ENCODE measurements at places on chromosomes 16 and 17.

- DNase-seq: no peak
Observed at GRCh38 chr17:58384897-58385296, 32.4 kb downstream of the RNF43 start.

DNA sequence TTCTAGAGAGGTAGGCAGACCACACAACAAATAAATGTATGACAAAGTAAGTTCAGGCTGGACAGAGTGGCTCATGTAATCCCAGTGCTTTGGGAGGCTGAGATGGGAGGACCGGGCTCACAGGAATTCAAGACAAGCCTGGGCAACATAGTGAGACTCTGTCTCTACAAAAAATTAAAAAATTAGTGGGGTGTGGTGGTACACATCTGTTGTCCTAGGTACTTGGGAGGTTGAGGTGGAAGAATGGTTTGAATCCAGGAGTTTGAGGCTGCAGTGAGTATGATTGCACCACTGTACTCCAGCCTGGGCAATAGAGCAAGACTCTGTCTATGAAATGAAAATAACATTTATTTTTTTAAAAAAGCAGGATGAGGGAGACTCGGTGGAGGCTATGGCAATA is 18.5 kb downstream of the CHP2 start:
- DNase-seq: no peak

DNA sequence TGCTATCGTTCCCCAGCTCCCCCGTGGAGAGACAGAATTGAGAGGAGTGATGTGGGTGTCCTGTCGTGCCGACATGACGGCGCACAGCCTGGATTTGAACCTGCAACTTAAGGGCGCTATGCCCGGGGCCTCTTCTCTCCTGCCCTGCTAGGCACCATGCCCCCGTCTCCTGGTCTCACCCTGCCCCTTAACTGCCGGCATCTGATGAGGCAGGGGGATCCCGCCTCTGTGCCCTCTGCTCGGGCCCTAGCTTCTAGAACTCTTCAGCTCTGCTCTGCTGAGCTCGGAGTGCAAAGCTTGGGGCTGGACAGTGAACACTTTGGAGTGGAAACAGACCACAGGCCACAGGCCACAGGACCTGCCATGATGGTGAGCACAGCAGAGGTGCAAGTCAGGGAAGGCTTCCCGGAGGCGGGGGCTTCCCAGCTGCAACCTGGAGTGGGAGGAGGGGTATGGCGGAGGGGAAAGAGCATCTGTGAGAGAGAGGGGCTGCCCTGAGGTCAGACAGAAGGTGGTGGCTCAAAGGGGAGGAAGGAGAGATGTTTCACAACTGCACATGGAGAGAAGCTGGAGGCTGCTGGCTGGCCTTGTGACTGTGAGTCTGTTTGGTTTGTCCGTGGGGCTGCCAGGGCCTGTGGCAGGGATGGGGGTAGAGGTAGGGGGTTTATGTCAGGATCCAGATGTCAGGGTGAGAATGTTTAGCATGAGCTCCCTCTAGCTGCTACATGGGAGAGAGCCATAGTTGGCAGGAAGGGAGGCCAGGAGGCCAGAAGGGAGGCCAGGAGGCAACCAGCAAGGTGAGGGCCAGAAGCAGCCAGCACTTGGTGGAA is 107.8 kb downstream of the CRLF3 start:
- DNase-seq: no peak

DNA sequence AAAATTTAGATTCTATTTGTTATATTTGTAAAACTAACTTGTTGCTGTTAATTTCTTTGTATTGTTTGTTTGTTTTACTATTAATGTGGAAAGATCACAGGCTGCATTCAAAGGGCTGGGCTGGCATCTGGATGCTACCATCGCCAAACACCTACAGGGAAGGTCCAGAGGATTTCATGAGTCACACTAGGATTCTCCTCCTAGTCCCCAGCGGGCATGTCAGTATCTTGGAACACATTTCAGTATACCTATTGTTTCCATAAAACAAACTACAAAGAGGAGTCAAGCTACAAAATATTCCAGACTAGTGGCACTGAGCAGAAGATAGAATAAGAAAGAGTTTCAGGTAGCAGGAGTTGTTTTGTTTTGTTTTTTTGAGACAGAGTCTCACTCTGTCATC is 55.3 kb downstream of the NOG start:
- DNase-seq: no peak

DNA sequence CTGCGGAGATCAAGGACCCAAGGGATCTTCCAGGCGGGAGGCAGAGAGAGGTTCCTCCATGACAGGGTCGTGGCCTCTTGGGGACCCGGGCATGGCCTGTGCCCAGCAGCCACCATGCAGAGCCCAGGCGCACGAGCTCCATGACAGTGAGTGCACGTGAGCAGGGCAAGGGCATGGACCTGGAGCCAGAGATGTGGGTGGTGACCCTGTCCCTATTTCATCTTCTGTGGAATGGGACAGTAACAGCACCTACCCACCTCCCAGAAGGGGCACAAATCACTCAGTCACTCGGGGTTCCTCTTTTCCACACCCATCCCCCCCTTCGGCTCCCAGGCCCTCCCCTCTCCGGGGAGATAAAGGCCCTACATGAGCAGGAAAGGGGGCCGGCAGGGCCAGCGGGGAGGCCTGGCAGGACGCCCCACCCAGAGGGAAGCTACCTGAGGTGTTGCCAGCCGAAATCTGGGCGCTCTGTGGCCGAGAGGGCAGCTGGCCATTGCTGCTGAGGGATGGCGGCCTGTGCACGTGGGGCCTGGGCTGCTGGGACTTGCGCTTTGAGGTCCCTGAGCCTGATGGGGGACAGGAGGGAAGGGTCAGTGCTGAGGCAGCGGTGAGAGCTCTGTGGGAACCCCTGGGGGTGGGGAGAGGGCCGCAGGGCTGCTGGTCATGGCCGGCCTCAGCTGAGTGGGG is 10.4 kb downstream of the UBALD2 start:
- no peak for DNase-seq

DNA sequence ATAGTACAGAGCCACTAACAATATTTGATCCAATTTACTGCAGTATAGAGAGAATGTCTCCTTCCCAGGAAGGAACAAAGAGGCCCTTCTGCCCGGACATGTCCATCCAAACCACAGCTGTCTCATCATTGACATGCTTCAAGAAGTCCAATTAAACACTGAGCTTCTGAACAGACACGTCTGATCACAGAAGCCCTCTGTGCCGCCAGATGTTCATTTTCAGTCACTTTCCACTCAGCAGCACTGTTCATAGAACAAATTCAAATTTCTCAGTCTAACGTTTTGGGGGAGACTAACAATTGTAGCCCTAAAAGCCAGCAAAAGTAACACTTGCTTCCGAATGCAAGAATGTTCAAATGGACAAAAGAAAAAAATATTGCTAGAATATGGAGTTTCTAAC is 15.3 kb downstream of the ZC3H7A start:
- DNase-seq: no peak

GRCh38 chr17:49217651-49218413 is 7.3 kb downstream of the ABI3 start:
- peak; percentile 74 for DNase-seq

DNA sequence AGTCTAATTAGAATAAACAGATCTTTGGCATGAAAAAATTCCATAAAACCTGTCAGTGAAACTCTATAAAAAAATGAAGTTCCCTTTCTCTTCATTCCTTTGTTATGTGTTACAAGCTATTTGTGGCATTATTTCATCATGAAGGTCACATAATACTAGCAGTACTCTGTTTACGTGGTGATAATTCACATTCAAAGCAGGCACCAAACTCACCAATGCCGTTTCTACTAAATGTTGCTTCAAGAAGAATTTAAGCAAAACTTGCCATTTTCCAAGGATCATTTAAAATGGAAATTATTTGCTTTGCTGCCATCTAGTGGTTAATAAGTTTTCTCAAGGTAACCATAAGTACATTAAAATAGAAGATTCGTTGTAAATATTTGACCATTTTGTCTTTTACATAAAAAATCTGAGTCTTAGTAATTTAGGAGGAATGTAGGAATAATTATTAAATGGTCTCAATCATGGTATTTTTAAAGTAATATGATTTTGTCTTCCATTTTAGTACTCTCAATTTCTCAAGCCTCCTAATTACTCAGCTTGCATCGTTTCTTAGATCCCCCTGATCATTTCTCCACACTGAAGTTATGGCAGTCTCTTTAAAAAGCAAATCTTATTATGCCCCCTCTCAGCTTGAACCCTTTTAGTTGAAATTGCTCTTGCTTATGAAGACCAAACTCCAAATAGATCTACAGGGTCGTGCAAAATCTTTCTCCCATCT is 80.8 kb downstream of the OMG start:
- no peak for DNase-seq

DNA sequence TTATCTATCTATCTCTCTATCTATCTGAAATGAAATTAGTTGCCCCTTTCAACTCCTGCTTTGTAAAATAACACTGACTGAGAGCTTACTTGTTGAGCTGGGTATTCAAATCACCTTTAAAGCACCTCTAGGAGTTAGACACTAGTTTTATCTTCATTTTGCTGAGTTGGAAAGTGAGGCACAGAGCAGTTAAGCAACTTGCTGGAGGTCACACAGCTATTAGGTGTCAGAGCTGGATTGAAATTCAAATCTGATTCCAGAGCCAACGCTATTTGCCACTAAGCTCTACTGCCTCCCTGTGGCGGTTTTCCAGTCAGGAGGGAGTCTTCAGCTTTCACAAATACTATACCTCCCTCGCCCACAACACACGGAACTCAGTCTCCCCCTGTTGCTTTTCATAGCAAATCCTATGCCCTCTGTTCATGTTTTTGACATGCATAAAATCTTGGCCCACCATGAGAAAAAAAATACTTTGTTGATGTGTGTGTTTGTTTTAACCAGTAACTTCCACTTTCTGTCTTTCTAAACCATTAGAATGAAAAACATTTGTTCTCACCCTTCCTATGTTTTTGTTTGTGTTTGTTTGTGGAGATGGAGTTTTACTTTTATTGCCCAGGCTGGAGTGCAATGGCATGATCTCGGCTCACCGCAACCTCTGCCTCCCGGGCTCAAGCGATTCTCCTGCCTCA is 74.8 kb upstream of the SMURF2 start:
- no peak for DNase-seq

GRCh38 chr17:13593021-13593751 is 8.5 kb downstream of the HS3ST3A1 start:
- DNase-seq: no peak

Measured in GM12891 (cell line).